ENCODE measurements at places on chromosomes 11 and 22. TPM values are rescaled to one million over a fixed set of nuclear protein-coding genes. Genes with fewer than 3 reads are reported as not detected.

The NADSYN1 gene
- 76.6 TPM for total RNA-seq

GRCh38 chr11:38252620-38253019 is 1654.6 kb upstream of the RAG2 start:
- no peak for DNase-seq
- no peaks in the 10 kb centered on the region for H3K36me3 ChIP-seq
- H3K27me3 ChIP-seq, result no peaks in the 10 kb centered on the region
- H3K4me3 ChIP-seq, result no peak overlapping the region

GRCh38 chr11:32198053-32198452 is 107.2 kb downstream of the RCN1 start:
- H3K27ac ChIP-seq, result no peak overlapping the region
- DNase-seq, result no peak
- H3K4me1 ChIP-seq, result no peaks in the 10 kb centered on the region
- H3K36me3 ChIP-seq, result no peaks in the 10 kb centered on the region
- no peak overlapping the region for H3K4me3 ChIP-seq

DNA sequence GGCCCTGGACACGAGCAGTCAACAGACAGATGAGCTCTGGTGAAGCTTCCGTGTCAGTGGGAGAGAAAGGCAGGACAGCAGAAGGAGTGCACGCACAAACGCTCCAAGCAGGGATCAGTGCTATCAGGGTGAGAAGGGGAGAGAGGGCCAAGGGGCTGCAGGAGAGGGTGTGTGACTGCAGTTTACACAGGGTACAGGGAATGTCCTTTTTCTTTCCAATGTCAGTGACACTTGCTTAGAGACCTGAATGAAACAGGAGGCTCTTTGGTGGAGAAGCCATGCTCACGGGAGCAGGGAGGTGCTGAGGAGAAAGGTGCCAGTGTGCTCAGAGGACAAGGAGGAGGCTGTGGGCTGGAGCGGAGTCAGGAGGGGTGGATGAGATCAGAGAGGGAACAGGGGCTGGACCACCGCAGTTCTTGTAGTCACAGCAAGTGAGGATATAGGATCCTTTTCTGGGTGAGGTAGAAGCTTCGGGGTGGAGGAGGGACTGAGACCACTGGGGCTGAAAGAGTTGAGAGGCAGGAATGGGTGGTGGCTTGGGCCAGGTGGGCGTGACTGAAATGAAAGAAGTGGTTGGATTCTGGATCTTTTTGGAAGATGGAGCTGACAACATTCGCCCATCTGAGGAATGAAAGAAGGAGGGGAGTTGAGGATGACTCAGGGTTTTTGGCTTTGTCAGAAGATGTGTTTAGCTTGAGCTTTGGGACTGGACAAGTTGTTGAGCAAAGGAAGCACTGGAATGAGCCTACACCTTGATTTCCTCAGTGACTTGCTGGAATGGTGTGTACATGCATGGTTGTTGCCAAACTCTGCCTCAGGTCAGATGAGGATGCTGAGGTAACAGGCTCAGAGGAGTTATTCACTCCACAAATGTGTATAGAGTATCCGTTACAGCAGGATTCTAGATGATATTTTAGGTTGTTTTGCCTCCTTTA is 87.9 kb downstream of the ADAMTS15 start:
- no peak overlapping the region for H3K4me3 ChIP-seq
- H3K27me3 ChIP-seq, result no peaks in the 10 kb centered on the region
- no peaks in the 10 kb centered on the region for H3K36me3 ChIP-seq
- H3K4me1 ChIP-seq, result no peaks in the 10 kb centered on the region

DNA sequence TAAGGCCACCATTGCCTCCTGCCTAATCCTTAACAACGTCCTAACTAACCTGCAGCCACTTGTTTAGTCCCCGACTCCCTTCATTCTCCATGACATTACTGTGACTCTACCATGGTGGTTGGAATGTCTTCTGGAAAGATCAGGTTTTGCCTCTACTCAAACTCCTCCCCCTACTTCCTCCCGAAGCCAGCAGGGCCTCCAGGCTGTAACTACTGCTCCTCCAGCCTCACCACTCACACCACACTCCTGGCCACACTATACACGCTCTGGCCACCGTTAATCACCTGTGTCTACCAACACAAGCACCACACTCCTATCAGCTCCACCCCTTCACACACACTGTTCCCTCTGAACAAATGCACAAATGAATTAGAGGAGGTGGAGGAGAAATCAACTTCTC is 69.2 kb downstream of the PACSIN2 start:
- DNase-seq, result no peak
- no peak overlapping the region for H3K4me3 ChIP-seq
- H3K4me1 ChIP-seq, result peaks cover 45% of the 10 kb centered on the region
- peaks cover 1% of the 10 kb centered on the region for H3K36me3 ChIP-seq
- no peaks in the 10 kb centered on the region for H3K27me3 ChIP-seq

- no peaks in the 10 kb centered on the region for H3K36me3 ChIP-seq
- H3K27ac ChIP-seq, result no peak overlapping the region
- DNase-seq, result no peak
- no peak overlapping the region for H3K4me3 ChIP-seq
Measured at GRCh38 chr11:83540112-83540675, 254.0 kb upstream of the CCDC90B start.

The ARFIP2 gene
- total RNA-seq, result 33.5 TPM

DNA sequence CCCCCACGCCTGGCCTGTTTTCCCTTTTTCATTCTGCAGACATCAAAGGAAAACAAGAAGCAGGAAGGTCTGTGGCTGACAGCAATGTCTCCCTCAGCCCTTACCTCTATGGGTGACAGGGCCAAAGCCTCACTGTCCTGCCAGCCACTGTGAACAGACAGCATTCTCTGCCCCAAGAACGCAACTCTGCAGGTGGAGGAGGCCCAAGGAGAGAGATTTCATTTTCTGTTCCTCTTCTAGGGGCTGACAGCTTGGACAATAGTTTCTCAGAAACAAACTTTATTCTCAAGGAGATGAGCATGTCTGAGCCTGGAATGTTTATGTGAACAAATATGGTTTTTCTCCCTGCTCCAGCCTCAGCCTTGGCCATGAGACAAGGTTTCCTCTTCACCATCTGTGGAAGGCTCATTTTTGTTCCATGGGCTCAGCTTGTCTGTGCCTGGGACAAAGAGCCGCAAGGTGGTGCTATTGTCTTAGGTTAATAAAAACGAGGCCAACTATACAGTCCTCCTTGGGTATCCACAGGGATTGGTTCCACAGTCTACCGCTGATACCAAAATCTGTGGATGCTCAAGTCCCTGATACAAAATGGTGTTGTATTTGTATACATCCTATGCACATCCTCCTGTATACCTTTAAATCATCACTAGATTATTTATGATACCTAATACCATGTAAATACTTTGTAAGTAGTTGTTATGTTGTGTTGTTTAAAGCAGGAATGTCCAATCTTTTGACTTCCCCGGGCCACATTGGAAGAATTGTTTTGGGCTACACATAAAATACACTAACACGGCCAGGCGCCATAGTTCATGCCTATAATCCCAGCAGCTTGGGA is 5.8 kb downstream of the PIWIL3 start:
- no peaks in the 10 kb centered on the region for H3K4me1 ChIP-seq
- no peak overlapping the region for H3K4me3 ChIP-seq
- H3K27ac ChIP-seq, result no peak overlapping the region
- peaks cover under 1% of the 10 kb centered on the region for H3K27me3 ChIP-seq
- no peaks in the 10 kb centered on the region for H3K36me3 ChIP-seq

DNA sequence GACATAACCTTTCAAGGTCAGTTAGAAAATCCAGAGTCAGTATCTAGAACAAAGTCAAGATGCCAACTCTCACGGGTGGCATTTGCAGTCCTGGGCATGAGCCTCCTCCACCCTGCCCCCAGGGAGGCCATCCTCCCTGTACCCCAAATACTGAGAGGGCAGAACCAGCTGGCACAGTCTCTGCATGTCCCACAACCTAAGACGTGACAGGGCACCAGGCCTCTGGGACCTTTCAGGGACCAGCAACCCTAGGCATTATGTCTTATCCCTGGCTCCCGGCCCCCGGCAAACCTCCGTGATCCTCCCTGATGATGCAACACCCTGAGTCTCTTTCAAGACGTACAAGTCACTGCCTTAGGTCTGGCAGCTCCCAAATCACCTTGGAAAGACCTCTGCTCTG is 2.0 kb downstream of the MB start:
- peaks cover under 1% of the 10 kb centered on the region for H3K27me3 ChIP-seq
- peaks cover 13% of the 10 kb centered on the region for H3K4me1 ChIP-seq
- no peak overlapping the region for H3K4me3 ChIP-seq
- DNase-seq, result no peak

DNA sequence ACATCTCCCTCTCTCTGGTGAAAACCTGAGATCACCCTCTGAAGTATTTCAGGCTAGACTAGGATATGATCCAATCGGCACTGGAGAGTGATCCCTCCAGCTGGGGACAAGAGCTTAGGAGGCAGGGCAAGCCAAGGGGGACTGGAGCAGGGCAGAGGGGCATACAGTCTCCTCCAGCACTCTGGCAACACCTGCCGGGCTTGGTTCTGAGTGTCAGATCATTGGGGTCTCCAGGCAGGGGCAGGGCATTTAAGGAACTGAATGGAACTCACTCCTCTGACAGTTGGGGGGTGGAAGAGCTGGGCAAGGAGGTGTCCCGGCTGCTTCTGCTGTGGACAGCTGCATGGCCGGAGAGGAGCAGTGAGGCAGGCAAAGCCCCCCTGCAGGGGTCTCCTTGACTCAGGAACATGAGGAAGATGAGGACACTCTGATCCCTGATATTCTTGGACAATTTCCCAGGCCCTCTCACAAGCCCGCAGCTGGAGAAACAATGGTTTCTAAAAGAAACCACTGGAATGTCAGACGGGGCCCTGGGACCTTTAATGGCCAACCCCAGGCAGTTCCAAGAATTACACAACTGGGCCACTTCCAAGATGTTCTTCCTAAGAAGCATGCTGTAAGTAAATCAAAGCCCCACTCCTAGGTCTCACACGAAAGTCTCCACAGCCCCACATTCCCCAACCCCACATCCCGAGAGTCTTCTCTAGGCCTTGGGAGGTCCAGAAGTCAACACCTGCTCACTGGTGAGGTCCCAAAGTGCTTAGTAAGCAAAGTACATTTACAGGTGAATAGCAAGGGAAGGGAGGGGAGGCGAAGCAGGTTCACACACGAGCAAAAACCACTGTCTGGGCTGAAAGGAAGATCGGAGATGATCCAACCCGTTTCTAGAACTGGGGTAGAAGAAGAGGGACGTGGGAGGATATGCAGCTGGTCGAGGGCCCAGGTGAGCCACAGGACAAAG is 1.2 kb upstream of the CCDC86 start:
- peaks cover 31% of the 10 kb centered on the region for H3K4me1 ChIP-seq
- no peak for DNase-seq
- H3K4me3 ChIP-seq, result peak overlapping the region; percentile 78
- H3K27ac ChIP-seq, result peak overlapping the region; percentile 24
- H3K36me3 ChIP-seq, result peaks cover 20% of the 10 kb centered on the region

DNA sequence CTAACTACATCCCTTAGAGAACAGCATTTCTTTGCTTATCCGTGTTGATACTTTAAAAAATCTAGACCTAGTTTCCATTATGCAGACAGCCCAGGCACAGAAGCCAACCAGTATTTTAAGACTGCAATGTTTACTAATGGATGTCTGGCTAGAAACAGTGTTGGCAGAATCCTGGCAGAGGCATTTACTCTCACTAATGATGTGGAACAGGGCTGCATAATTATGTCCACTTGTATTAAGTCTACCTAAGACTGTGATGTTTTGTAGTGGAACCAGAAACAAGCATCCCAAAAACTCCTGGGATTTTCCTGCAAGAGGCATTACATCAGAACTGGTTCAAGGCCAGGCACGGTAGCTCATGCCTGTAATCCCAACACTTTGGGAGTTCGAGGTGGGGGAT is 50.2 kb upstream of the PICALM start:
- no peak for DNase-seq
- H3K4me1 ChIP-seq, result peaks cover 41% of the 10 kb centered on the region
- no peak overlapping the region for H3K27ac ChIP-seq
- H3K27me3 ChIP-seq, result peaks cover 9% of the 10 kb centered on the region
- no peaks in the 10 kb centered on the region for H3K36me3 ChIP-seq

GRCh38 chr11:1397862-1398527 is 8.3 kb downstream of the BRSK2 start:
- no peaks in the 10 kb centered on the region for H3K36me3 ChIP-seq
- H3K4me1 ChIP-seq, result no peaks in the 10 kb centered on the region
- no peak overlapping the region for H3K4me3 ChIP-seq

- H3K36me3 ChIP-seq, result peaks cover 6% of the 10 kb centered on the region
- H3K4me3 ChIP-seq, result no peak overlapping the region
- H3K4me1 ChIP-seq, result no peaks in the 10 kb centered on the region
- DNase-seq, result no peak
Measured at GRCh38 chr11:13354335-13354734, 76.7 kb downstream of the BMAL1 start.

DNA sequence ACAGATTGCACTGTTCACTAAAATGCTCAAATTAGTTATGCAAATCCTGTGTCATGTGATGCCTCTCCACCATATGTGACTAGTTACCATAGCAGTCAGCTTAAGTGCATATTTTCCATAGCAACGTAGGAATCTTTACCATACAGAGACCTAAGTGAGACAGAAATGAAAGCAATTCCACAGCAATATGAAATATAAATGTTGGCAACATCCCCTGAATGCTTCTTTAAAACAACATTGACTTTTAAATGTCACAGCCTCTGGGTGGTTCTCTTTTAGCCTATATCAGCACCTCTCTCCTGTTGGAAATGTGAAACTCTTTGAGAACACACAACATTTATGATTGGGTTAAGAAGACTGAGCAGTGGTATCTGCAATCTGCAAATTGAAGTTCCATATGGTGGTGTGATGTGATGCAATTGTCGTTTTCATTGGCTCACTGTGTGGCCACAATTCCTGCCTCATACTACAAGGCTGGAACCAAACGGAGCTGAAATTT is 814.6 kb downstream of the DLG2 start:
- no peaks in the 10 kb centered on the region for H3K4me1 ChIP-seq
- no peaks in the 10 kb centered on the region for H3K27me3 ChIP-seq
- H3K4me3 ChIP-seq, result no peak overlapping the region

GRCh38 chr11:3984896-3985295 is 109.7 kb upstream of the RRM1 start:
- H3K27ac ChIP-seq, result peak overlapping the region; percentile 55
- peaks cover 2% of the 10 kb centered on the region for H3K36me3 ChIP-seq
- DNase-seq, result peak; percentile 80
- H3K4me1 ChIP-seq, result peaks cover 74% of the 10 kb centered on the region
- no peak overlapping the region for H3K4me3 ChIP-seq

The RAG2 gene
- not detected for total RNA-seq

DNA sequence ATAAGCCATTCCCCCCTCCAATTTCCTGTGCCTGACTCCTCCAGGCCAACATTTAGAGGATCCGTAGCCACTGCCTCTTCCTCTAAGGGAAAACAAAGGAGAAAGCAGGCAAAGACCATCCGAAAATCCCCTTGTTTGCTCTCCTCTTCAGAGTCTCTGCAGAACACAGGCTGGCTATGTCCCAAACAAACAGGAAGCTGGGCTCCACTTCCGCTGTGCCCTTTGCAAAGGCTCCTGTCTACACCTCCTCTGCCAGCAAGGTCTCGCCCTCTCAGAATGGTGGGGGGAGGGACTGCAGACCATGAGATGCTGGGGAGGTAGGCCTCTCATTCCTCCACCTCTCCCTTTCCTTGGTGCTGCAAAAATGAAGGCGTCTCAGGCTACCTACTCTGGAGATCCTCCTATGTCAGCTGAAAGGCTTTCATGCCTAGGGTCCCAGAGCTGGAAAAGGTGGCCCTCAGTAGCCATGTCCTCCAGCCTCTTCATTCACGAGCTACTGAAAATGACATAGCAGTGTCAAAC is 596.2 kb downstream of the BUD13 start:
- H3K4me3 ChIP-seq, result no peak overlapping the region
- H3K4me1 ChIP-seq, result no peaks in the 10 kb centered on the region
- no peaks in the 10 kb centered on the region for H3K36me3 ChIP-seq
- H3K27me3 ChIP-seq, result peaks cover 12% of the 10 kb centered on the region

- peaks cover 10% of the 10 kb centered on the region for H3K27me3 ChIP-seq
- no peak overlapping the region for H3K27ac ChIP-seq
- no peaks in the 10 kb centered on the region for H3K36me3 ChIP-seq
- no peaks in the 10 kb centered on the region for H3K4me1 ChIP-seq
- no peak overlapping the region for H3K4me3 ChIP-seq
Measured at GRCh38 chr22:47872761-47873535, 1110.5 kb downstream of the TBC1D22A start.

The SHISAL1 gene
- total RNA-seq, result not detected

Data from activated naive CD4-positive, alpha-beta T cell treated with anti-CD3 and anti-CD28 coated beads for 36 hours (primary cell).